NT2/D1 (cell line): ENCODE measurements at places on chromosomes 5 and 9.

- no peak for DNase-seq
Measured at GRCh38 chr9:19232823-19233194, 2.3 kb downstream of the DENND4C start.

GRCh38 chr5:99600952-99601351 lies 672.1 kb upstream of the CHD1 start:
- no peak for DNase-seq

GRCh38 chr5:135874461-135874860 lies 21.2 kb downstream of the IL9 start:
- no peak for DNase-seq

GRCh38 chr9:115134941-115135340 lies 17.0 kb upstream of the TNC start:
- no peak for DNase-seq

GRCh38 chr5:3024554-3024953 lies 273.1 kb upstream of the IRX2 start:
- DNase-seq: no peak

- DNase-seq: no peak
Measured at GRCh38 chr9:8287501-8287900, 487.9 kb upstream of the DMAC1 start.

GRCh38 chr5:151670083-151670686 lies 16.5 kb downstream of the SPARC start:
- no peak for DNase-seq

DNA sequence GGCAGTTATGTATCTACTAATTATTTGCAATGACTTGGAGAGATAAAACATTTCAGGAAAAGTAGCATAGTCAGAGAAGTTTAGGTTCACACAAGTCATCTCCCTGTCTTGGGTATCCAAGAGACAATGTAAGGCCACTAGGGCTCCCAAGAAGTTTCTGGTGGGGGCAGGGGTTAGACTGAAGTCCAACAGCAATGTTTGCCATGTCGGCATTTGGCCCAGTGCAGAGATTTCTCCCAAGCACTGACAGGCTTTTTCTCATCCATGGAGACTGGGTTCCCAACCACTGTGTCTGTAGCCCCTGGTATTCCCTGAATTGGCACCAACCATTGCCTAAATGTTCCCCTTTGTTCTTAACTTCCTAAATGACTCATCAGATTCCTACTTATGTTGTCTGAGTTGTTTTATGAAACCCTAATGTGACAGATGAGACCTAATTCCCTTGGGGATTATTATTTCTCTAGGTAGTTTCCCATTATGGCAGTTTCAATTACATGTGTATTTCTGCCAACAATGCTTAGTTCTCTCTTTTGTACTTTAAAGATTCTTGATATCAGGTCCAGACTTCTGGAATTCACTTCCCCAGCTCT lies 103.6 kb upstream of the EGFLAM start:
- DNase-seq: no peak

GRCh38 chr9:127938298-127938690 lies 640 bp upstream of the DPM2 start:
- no peak for DNase-seq

DNA sequence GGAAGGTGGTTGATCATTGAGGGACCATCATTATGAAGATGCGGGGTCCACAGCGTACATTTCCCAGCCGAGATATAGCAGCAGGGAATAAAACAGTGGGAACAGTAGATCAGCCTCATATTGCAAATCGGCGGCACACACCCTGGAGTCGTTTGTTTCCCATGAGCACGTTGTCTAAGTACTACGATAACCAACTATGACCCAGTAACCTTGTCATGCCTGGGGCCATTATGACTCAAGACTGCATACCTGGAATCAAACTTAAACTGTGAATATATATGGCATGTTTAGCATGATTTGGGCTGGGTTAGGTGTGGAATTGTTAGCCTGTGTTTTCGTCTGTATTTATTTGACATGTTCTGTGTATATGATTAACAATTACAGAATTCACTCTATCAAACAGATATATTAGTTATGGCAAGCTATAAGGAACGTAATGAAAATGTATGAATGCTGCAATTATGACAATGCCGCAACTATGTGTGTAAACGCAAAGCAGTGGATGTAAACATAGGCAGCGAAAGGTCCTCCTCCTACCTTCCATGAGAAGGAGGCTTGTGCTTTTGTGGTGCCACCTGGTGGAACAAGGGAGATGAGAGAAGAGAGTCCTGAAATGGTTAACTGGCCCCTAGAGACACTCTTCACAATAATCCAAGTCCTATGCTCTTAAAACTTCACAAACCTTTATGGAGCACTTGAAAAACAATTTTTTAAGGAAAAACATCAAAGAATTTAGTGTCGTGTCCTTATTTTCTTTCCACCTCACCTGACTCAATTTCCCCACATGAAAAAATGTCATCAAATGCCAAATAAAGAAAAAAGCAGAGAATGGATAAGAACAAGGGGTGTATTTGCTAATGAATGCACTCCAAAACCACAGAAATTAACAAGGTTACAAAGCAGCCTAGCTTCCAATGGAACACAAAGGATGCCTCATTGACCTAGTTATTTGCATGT lies 47.1 kb downstream of the SEMA5A start:
- peak; percentile 28 for DNase-seq

GRCh38 chr9:110021891-110022290 lies 186.1 kb downstream of the C9orf152 start:
- DNase-seq: no peak

GRCh38 chr5:111517853-111518501 lies 5.6 kb upstream of the STARD4 start:
- no peak for DNase-seq

DNA sequence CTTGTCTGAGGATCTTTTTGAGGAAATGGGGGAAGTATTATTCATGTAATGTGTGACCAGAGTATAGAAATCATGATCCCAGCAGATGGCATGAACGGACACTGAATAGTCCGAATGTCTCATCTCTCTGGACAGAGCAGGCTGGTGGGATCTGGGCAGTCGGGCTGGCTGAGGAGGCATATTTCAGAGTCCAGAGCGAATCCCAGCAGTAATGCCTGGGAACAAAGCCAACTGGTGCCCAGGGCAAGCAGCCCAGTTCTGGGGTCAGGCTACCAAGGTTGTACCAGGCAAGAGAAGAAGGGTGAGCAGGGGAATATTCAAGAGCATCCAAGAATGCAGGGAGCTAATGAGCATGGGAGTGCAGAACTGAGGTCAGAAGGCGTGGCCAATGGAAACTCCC lies 306.4 kb downstream of the ZSWIM6 start:
- DNase-seq: no peak

DNA sequence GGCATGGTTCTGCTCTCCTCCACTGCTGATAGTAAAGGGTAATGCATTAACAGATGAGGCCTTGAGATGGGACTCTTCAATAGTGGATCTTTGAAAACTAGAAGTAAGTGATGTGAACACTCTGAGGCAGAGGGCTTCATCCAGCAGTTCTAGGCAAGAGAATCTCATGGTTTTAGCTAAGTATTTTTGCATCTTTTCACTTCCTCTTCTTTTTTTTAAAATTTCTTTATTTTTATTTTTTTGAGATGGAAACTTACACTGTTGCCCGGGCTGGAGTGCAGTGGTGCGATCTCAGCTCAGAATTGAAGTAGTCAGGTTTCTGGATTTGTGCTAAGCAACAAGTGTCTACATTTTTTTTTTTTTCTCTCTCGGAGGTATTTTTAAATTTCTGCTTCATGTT lies 101.9 kb downstream of the MTRR start:
- no peak for DNase-seq

- no peak for DNase-seq
Measured at GRCh38 chr9:91809581-91810285, 140.3 kb downstream of the ROR2 start.

GRCh38 chr5:149143470-149143869 lies 2.2 kb downstream of the ABLIM3 start:
- DNase-seq: no peak

GRCh38 chr9:136992819-136993369 lies 672 bp downstream of the PAXX start:
- peak; percentile 20 for DNase-seq

DNA sequence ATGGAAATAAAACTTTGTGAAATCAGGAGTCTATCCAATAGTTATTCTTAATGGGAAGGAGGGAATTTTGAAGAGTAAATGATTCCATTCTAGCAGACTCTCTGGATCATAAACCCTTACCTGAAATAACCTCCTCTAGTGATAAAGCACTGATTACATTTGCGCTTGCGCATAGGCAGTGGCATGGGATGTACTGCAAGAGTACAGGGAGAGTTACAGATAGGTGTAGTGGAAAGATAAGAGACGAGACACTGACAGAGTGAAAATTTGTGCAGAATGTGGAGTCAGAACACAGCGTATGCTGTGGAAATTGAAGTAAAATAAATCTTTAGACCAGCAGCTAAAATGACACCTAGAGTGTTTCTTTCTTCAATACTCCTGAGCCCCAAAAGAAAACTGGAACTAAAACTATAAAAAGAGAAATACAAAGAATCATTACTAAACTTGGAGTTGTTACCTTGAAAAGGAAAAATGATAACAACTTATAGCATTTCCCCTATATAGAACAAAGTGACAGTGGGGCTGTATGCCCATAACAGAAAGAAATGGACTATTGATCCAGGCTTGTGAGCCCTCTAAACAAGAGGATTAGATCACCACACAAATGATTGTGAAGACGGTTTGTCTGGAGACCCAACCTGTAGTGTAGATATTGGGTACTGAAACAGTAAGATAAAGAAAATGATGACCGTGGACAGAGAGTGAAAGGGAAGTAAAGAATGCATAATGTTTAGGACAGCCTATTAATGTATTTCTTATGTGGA lies 1471.2 kb upstream of the NUDT12 start:
- DNase-seq: no peak

GRCh38 chr9:95726756-95727155 lies 148.7 kb upstream of the ERCC6L2 start:
- DNase-seq: peak; percentile 27

DNA sequence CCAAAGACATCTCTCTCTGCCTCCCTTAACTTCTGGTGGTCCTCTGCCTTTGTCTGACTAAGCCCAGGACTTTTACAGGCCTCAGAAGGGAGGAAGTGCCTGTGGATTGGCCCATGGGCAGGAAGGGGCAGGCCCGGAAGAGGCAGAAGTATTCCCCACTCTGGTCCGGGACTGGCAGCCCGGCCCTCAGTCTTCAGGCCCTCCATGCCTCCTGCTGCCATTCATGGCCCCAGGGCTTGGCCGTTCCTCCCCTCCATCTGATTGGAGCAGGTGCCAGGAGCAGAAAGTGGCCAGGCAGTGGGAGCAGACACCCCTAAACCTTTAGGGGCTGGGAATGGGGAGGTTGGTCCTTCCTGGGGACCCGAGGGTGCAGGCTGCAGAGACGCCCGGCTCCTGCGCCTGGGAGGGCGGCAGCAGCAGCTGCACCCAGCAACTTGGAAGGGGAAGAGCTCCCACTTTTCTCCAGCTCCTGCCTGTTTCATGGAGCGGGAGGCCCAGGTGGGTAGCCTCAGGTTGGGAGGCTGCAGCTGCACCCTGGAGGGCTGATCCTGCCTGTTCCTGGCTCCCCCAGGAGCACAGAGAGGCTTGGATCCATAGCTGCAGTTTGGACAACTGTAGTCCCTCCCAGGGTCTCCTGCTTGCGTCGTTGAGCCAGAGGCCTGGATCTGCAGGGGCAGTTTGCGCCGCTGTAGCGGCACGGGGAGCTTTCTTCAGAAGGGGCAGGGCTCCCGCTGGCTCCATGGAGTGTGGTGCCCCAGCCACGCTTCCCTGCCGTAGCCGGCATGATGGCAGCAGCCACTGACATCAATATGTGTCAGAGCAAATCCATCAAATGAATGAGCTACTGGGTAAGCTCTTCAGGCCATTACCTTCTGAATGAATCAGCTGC lies 661.5 kb upstream of the NUDT12 start:
- DNase-seq: no peak

DNA sequence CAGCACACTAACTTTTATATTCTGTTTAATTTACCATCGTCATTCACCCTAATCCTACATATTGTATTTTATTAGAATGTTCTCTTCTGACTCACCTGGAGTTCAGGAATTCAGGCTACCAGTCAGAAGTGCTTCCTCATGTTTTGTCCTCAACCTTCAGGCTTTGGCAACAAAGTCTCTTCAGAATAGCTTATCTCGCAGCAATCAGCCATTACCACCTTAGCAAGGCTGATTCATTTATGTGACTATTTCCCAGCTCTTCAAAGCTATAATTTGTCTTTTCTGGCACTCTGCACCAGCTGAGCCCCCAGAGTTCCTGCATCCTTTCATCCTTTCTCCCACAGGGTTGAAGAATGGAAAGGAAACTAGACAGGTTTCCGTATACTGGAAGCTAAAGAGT lies 365.5 kb upstream of the CDH18 start:
- DNase-seq: no peak

DNA sequence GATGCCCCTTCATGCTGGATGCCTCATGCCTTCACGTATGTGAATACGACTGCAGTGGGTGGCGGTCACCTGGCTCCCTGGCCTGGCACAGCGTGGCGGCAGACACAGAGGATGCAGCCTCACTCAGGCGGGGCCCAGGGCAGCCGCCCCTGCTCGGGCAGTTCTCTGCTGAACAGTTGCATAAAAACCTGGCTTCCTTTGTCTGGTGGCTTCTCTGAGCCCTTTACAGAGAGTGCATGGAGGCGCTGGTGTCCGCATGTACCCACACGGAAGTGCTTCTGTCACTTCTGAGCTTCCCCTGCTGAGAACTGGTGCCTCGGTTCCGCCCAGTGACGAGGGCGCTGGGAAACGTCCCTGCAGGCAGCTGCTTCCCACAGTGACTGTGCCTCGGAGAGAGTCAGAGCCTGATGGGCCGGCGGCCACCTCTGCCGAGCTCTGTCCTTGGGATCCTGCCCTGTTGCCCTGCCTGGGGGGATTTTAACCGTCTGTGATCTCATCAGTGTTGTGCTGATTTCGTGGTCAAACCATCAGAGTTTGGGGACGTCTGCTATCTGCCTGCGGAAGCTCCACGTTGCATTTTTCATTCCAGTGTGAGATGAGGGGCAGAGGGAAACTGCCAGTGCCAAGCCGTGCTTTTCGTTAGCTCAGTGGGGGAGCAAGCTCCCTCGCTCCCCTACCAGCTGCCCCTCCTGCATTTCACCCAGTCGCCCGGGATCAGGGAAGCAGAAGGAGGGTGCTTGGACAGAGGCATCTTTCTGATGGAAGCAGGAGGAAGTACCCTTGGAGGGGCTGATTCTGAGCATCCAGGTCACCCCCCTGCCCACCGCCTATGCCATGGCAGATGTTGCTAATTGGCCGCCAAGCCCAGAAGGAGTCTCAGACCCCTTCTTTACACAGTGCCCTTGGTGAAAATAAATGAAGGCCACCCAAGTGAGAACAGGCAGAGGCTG lies 153.0 kb upstream of the COL5A1 start:
- no peak for DNase-seq

- no peak for DNase-seq
Measured at GRCh38 chr5:36606428-36607113, at the start of gene SLC1A3. Gene SLC1A3, plus strand, starts transcription at chr5:36606606. Its CDS starts 1,818 bp downstream, at chr5:36608424.

GRCh38 chr5:139889410-139889809 lies 93.8 kb downstream of the PSD2 start:
- no peak for DNase-seq

- no peak for DNase-seq
Measured at GRCh38 chr5:106481374-106481773, 1189.4 kb downstream of the EFNA5 start.

GRCh38 chr9:34176089-34176488 lies 2.8 kb upstream of the UBAP1 start:
- DNase-seq: no peak
